T-helper 9 cell (primary cell): ENCODE measurements at places on chromosomes 6 and 20.

DNA sequence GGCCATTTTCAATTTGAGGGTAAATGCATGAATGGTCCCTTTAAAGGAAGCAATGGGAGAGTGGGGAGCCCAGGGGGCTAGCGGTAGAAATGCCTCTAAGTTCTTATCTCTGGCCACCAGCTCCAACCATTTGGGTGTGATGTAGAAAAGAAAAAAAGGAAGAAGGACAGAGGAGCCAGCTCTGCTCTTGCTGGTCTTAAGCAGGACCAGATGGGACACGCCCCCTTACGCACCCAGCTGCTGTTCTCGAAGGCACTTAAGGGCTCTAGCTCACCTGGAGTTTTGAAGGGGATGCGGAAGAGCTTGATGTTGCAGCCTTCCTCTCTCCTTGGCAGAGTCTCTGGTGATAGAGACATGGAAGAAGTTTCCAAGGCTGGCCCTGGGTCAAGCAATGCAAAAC lies 59.5 kb upstream of the RNF144B start:
- DNase-seq, result no peak

DNA sequence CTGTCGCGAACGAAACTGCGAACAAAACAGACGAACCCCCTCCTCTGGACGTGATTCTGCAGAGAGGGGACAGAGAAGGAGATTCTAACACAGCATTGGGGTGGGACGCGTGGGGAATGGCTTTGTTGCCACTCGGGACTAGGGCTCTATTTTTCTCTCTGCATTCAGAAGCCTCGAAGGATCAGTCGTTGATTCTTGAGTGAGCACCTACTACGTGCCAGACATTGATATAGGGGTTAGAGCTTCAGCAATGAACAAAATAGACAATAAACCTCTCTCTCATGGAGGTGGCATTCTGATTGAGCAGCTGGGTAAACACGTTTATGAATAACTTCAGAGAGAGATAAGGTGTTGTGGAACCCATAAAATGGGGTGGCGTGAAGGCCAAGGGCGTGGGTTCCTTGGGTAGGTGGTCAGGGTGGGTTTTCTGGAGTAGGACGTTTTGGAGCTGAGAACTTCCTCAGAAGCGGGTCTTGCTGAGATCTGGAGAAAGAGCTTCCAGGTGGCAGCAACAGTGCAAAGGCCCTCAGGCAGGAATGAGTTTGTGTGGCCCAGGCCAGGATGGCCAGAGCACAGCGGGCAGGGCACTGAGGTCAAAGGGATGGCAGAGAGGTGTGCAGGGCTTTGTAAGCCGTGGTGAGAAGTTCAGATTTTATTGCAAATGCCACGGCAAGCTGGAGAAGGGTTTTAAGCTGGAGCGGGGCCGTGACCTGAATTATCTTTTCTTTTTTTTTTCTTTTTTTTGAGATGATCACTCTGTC lies 884 bp downstream of the SLC2A10 start:
- DNase-seq, result no peak

DNA sequence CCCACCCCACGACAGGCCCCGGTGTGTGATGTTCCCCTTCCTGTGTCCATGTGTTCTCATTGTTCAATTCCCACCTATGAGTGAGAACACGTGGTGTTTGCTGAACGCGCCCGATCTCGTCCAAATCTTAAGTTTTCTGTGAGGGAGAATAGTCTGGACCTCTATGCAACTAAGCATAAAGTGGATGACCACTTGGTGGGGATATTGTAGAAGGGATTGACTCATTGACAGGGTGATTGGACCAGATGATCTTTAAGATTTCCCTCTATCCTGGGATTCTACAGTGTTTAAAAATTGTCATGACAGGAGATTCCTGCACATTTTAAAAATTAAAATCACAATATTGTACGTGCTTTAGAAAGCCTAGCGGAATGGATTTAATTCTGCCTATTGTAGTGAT lies 141.3 kb downstream of the TRMT11 start:
- DNase-seq, result no peak

- no peak for DNase-seq
These were observed 90.8 kb downstream of the FAM50B start for GRCh38 chr6:3939964-3940363.

DNA sequence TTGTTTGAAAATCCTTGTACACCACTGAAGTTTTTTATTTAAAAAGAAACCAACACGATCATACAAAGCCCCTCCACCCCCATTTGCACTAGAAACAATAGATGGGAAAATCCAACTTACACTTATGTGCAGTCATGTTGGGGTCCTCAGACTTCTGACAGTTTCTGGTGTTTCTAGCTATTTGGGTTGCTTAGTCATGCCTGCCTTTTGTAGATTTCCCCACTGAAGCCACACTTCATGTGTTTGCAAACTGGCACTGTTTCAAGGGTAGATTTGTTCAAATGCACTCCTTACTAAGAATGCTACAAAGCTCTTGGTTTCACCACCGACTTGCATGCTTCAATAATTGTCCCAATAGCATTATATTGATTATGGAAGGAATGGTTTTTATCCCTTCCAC lies 1.5 kb downstream of the SH3BGRL2 start:
- no peak for DNase-seq
